ENCODE measurements at places on chromosomes 4 and X.

DNA sequence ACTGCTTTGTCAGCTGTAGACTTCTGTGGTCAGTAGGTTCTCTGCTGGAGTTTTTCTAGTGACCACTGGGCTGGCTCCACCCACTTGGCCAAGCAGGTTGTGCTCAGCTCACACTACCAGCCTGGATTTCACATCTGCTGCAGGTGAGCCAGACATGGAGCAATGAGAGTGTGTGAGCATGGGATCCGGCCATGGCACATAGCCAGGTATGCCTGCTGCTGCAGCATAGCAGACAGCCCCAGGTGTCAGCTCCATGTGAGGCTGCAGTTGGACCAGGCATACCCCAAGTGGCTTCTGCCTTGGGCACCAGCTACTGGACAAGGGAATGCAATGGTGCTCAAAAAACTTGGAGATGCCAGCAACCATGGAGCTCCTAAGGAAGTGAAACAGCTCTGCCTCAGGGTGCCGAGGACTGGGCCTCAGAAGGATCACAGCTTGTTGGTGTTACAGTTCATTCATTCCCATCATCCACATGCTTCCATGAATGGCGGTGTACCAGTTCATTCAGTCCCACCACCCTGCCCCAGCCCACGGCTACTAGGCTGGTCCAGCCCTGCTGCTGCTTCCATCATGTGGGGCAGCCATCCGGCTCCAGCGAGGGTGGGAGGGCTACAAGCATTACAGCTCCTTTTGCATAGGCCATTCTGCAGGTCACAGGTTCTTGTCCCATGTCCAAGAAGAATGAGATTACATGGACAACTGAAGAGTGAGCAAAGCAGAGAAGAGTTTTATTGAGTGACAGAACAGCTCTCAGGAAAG lies 389.1 kb upstream of the PCDH7 start:
- DNase-seq: no peak

GRCh38 chr4:82868572-82868971 lies 22.4 kb downstream of the SEC31A start:
- DNase-seq: no peak

DNA sequence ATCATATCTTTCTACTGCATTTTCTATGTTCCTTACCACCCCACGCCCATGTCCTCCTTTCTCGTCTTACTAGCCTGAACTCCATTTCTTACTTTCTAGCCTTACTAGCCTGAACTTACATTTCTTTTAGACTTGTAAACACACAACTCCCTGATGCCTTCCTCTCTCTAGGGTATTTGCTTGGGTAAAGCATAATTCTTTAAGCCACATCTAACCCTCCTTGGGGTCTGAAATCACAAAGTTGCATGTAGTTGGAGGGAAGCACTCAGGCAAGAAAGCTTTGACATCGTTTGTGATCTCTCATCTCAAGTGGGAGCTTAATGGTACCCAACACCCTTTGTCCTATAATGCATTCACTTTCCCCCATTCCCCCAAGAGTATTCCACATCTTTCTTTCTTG lies 124.4 kb downstream of the SPOCK3 start:
- no peak for DNase-seq

- DNase-seq: no peak
Observed at GRCh38 chrX:51779306-51779705, 36.1 kb downstream of the GSPT2 start.

DNA sequence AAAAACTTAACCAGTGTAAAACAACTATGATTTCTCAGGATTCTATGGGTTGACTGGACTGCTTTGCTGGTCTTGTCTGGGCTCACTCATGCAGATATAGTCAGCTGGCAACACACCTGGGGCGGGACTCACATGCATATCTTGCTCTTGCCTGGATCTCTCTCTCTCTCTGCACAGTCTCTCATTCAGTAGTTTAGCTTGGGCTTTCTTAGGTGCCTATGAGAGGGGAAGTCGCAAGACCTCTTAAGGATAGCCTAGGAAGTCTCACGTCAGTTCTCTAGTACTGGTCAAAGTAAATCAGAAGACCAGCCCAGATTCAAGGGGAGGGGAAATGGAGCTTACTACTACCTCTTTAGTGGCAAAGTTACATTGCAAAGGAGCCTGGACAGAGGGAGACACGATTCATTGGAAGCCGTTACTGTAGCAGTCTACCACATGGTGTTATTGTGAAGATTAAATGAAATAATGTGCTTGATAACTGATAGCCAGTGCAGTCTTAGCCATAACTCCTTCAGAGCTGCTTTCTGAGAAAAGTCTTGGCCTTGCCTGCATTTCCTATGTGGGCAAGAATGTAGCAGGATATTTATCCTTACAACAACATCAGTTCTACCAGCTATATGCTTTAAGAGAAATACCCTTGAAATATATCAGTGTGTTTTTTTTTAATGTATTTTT lies 2.1 kb downstream of the COPS4 start:
- DNase-seq: peak; percentile 14

DNA sequence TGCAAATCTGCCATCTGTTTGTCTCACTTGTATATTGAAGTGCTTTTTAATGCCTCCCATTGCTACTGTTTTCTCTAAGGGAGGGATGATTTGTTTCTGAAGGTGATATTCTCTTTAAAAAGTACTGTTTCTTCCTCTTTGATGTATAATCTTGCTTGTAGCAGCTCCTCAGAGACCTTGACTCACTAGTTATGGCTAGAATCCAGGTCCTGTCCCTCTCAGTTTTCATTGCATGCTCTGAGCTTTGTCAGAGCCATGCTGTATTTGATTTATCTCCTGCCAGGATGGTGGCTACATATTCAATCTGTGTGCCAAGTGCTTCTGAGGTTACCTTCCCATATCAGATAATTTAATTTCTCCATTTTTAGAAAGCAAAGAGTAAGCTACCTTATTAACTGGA lies 56.0 kb downstream of the GLUD2 start:
- DNase-seq: no peak

Data from inflammatory macrophage (primary cell).